Ovary (tissue), 10 donors: ENCODE measurements at places on chromosomes 5 and 9. TPM values are rescaled to one million over a fixed set of nuclear protein-coding genes. Genes with fewer than 3 reads are reported as not detected.
A peak's percentile ranks its signal among the peaks of the same experiment; 100 is the strongest.

DNA sequence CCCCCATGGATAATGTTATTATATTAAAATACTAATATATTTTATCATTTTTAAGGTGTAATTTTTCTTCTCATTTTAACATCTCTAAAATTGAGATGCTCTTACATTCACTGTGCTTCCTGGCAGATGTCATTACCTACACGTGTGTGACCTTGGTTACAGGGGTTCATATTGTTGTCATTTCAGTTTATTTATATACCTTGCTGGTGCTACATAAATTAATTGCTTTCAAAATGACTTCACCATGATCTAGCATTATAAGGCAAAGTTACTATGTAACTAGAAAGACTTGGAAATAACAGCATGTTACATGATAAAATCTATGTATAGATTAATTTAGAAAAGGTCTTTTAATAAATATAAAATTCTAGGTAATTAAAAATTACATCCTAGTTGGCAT is 60.9 kb downstream of the ARHGEF28 start:
- no peak overlapping the region for H3K4me3 ChIP-seq
- no peak for DNase-seq
- H3K36me3 ChIP-seq: no peaks in the 10 kb centered on the region
- H3K27me3 ChIP-seq: no peaks in the 10 kb centered on the region
- peaks cover 9% of the 10 kb centered on the region for H3K4me1 ChIP-seq

The GDA gene
- total RNA-seq: 26.7 TPM

- no peak for DNase-seq
- no peak overlapping the region for H3K27ac ChIP-seq
- peak overlapping the region; percentile 8 for H3K4me3 ChIP-seq
- H3K4me1 ChIP-seq: peaks cover 2% of the 10 kb centered on the region
- H3K36me3 ChIP-seq: no peaks in the 10 kb centered on the region
Observed at GRCh38 chr9:133576031-133576874, 32.9 kb downstream of the FAM163B start.

DNA sequence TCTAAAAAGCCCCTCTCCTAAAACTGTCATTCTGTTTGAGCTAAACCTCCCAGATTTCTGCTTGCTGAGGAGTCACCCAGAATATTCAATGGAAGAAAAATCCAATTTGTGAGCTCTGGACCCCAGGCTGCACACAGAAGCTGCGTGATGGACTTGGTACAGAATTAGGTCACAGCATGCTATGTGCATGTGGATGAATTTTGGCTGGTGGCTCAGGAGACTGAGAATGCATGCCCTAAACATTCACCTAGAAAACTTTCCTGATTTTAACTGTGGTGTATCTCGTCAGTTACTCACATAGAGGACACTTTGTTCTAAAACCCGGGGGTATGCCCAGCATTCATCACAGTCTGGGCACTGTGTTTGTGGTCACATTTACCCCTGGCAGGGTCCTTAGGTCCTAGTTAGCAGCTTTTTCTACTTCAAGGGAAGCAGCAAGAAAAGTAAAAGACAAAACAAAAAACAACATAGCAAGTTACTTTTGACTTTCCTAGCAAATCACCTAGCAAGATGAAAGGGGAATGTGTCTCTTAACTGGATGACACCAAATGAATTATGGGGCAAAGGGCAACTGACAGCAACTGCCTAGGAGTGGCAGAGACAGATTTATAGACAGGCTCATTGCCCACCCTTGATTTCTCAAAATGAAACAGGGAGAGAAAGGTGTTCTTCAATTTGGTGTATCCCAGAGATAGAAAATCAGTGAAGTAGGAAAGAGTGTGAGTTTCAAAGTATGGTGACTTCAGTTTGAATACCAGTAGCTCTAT is 8.3 kb upstream of the SHROOM1 start:
- H3K4me1 ChIP-seq: no peaks in the 10 kb centered on the region
- DNase-seq: no peak
- no peaks in the 10 kb centered on the region for H3K27me3 ChIP-seq
- no peak overlapping the region for H3K4me3 ChIP-seq

- no peaks in the 10 kb centered on the region for H3K27me3 ChIP-seq
- H3K27ac ChIP-seq: no peak overlapping the region
- H3K4me3 ChIP-seq: no peak overlapping the region
- no peaks in the 10 kb centered on the region for H3K4me1 ChIP-seq
Observed at GRCh38 chr5:176979669-176980068, 26.9 kb downstream of the UIMC1 start.

The IGIP gene
- total RNA-seq: 15.5 TPM

- no peaks in the 10 kb centered on the region for H3K4me1 ChIP-seq
- no peak for DNase-seq
- no peak overlapping the region for H3K4me3 ChIP-seq
- H3K27ac ChIP-seq: no peak overlapping the region
Observed at GRCh38 chr5:137231540-137231939, 267.6 kb downstream of the SPOCK1 start.

DNA sequence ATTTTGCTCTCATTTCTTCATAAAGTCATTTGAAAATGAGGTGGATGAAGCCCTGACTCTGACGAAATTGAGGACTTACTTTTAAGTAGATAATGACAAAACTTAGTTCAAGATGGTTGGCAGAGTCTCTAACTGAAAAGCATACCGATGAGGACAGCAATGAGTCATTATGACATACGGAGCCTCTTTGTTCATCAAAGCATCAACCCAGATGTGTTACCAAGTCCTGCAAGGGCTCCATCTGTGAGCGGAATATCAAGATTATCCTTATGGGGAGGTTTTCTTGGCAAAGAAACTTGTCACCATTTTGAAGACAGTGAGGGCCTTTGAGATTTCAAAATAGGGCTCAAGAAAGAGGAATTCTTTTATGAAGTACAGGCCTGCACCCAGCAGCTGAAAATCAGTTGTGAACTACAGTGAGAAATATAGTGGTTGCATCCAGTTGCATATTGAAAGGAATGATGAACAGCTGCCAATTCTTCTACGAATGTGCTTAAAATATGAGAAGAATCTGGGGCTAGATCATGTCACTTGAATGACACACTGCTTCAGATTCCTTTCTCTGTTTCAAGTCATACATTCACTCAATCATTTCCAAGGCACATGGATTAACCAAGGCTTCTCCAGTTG is 86.6 kb upstream of the SLC24A2 start:
- no peaks in the 10 kb centered on the region for H3K27me3 ChIP-seq
- DNase-seq: no peak
- H3K36me3 ChIP-seq: no peaks in the 10 kb centered on the region
- H3K4me1 ChIP-seq: no peaks in the 10 kb centered on the region
- no peak overlapping the region for H3K4me3 ChIP-seq
- H3K27ac ChIP-seq: no peak overlapping the region

DNA sequence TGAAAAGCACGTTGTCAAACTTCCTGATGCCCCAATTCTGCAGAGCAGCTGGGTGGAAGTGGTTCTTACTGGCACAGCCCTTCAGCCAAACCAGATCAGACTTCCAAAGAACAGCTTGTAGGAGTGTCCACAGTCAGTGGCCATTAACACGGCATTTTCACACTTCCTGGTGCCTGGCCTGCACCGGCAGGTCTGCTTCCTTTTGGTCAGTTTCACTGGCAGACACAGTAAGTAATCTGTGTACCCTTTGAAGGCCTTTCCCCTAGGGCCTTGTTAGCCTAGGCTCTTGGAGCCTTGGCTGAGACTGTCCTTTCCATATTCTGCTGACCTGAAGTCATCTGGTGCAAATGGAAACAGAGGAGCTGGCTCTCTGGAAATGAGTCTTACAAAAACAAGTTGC is 297.5 kb upstream of the TNC start:
- DNase-seq: no peak
- H3K36me3 ChIP-seq: no peaks in the 10 kb centered on the region
- no peak overlapping the region for H3K4me3 ChIP-seq
- no peaks in the 10 kb centered on the region for H3K4me1 ChIP-seq
- no peak overlapping the region for H3K27ac ChIP-seq
- H3K27me3 ChIP-seq: no peaks in the 10 kb centered on the region

The ORM1 gene
- total RNA-seq: 11.9 TPM

DNA sequence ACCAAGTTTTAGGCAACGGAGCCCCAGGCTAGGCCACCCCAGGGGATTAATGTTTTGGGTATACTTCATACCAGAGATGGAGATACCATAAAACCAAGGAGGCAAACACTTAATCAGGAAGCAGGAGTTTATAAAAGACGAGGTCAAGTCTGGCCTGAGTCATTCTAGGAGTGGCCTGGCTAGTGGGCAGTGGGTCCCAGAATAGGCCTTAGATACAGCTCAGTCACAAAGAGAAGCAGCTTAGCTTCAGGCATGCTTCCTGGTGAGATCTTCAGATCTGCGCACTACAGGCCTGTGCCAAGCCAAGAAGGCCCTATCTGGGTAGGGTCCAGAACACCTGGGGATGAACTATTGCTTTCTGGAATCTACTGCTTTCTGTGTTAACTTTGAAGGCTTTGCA is 20.6 kb upstream of the NR5A1 start:
- no peak overlapping the region for H3K27ac ChIP-seq
- no peak for DNase-seq
- H3K4me1 ChIP-seq: no peaks in the 10 kb centered on the region
- H3K27me3 ChIP-seq: no peaks in the 10 kb centered on the region
- no peaks in the 10 kb centered on the region for H3K36me3 ChIP-seq
- no peak overlapping the region for H3K4me3 ChIP-seq

The CDH12 gene
- not detected for total RNA-seq

- no peak overlapping the region for H3K4me3 ChIP-seq
- no peak overlapping the region for H3K27ac ChIP-seq
- no peaks in the 10 kb centered on the region for H3K27me3 ChIP-seq
- peaks cover 6% of the 10 kb centered on the region for H3K4me1 ChIP-seq
- H3K36me3 ChIP-seq: no peaks in the 10 kb centered on the region
Observed at GRCh38 chr9:125272697-125273096, 11.1 kb downstream of the GAPVD1 start.

DNA sequence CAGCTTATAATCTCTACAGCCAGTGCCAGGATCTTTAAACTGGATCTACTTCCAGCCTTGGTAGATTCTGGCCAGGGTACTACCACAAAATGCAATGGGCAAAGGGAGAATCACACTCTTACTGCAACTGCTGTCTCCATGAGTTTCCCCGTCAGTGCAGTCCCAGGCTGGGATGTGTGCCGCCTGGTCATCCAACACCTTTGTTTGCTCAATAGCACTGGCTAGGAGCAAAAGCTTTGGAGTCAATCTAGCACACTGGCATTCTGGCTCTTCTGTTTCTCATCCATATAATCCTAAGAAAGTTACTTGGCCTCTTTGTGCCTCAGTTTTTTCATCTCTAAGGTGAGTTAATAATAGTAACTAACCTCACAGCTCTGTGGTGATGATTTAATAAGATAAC is 96.9 kb downstream of the FBN2 start:
- H3K36me3 ChIP-seq: no peaks in the 10 kb centered on the region
- H3K4me1 ChIP-seq: no peaks in the 10 kb centered on the region
